ENCODE measurements at places on chromosomes 1 and 21.

- DNase-seq = no peak
Measured at GRCh38 chr1:244280859-244281258, 170.8 kb downstream of the ADSS2 start.

- DNase-seq = no peak
Measured at GRCh38 chr1:206694171-206695124, 9.7 kb downstream of the MAPKAPK2 start.

DNA sequence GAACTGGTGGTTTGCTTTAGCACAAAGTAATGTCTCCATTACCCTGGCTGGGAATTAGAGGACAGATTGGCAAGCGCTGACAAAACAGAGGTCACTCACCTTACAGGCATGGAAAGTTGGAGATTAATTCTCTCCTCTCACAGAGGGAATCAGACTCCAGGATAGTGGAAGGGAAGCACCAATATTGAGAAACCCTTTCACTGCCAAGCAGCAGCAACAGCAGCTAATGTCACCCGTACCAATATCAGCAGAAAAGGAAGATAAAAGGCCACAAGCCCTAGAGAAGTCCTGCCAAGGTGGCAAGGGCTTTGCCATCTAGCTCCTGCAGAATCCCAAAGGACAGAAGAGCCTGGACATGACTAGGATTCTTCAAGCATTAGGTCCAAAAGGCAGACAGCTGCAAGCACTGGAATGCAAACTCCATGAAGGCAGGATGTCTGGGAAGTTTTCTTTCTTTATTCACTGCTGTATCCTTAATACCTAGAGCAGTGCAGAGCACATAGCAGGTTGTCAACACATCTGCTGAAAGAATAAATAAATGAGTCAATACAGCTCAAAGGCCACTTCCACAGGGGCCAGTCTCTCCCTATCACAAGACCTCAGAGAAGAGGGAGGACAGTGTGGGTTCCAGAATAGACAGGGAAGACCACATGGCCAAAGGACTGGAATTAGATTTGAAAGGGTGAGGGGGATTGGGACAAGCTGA, 57.2 kb downstream of the ERI3 start:
- DNase-seq = no peak

DNA sequence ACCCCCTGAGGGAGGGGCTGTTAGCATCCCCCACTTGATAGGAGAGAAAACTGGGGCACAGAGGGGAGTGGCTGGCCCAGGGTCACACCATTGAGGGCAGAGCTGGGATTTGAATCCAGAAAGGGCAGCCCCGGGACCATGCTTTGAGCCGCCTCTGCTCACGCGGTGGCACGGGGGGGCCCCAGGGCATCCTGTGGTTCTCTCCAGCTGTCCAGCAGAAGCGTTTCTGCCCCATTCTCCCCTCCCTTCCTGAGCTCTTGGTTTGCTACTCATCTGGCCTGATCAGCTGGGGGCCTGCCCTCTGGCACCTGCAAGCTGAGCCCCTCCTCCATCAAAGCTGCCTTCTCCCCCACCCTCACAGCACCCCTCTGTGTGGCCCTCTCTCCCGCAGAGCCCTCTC, 37.5 kb downstream of the FBXO2 start:
- no peak for DNase-seq

DNA sequence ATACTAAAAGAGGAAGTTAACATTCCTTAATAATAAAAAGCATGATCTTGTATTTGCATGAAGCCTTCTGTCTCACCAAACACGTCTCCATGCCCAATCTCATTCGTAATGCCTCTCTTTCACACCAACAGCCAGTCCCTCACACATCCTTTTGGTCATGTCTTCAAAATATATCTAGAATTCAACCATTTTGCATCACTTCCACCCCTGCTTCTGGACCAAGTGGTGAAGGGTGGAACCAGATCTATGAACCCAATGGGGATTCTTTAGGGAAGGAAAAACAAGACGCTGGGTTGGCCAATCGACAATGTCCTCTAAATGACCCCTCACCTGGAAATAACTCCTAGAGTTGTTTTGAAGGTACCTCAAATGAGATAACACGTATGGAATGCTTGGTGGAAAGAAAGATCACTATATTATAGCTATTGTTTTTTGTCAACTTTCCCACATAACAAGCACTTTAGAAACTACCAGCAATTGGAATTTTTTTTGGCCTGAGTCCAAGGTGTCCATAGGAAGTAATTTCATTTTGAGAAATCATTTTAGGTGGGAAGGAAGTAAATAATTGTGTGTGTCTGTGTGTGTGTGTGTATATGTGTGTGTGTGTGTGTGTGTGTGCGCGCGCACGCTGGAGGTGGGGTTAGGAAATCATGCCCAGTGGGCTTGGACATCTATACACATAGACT, at the start of gene KCNA10:
Gene KCNA10, minus strand, starts transcription at position 51 of the 686 bp plus-strand sequence. CDS start 388 bp downstream, outside the sequence.
- DNase-seq = no peak

DNA sequence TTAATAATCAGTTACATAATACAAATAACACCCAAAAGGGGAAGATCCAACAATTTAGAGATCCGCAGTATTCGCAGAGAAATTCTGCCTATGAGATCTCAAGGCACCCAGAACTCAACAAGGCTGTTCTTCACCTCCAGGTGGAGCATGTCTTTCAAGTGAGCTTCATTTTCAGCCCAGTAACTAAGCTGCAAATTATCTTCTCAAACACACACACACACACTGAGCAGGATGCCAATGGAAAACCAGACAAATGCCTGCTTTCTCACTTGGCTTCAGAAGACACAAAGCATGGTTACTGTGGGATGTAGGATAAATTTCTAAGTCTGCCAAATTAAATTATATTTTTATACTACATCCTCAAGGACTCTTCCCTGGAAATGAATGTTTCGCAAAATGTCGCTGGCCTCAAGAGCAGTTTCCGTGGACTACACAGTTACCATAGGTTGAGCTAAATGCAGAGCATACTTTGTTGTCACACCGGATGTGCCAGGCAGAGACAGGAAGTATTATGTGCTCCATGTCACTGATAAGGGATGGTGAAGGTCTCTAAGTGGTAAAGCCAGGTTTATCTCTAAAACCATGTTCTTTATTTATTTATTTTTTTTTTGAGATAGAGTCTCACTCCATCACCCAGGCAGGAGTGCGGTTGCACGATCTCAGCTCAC, 30.3 kb downstream of the UBR4 start:
- no peak for DNase-seq
